ENCODE measurements at places on chromosomes 2 and 18.

- DNase-seq: no peak
Measured at GRCh38 chr2:26721115-26722032, 28.9 kb downstream of the KCNK3 start.

- no peak for DNase-seq
Measured at GRCh38 chr18:49638891-49639557, 77.2 kb downstream of the LIPG start.

DNA sequence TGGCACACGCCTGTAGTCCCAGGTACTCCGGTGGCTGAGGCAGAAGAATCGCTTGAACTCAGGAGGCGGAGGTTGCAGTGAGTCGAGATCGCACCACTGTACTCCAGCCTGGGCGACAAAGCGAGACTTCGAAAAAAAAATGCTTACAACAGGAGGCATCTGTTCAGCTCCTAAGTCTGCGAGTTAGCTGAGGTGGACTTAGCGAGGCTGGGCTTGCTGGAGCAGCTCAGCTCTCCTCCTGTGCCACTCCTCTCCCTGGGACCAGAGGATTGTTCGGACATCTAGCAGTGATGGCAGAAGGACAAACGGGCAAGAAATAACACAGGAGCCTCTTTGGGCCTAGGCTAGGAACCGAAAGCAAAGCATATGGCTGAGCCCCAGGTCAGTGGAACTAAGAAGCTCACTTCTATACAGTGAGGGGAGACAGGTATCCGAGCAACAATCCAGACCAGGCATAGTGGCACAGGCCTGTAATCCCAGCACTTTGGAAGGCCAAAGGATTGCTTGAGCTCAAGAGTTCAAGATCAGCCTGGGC, 260.1 kb downstream of the GLI2 start:
- DNase-seq: no peak

- no peak for DNase-seq
Measured at GRCh38 chr2:8086796-8087479, 594.9 kb upstream of the ID2 start.

DNA sequence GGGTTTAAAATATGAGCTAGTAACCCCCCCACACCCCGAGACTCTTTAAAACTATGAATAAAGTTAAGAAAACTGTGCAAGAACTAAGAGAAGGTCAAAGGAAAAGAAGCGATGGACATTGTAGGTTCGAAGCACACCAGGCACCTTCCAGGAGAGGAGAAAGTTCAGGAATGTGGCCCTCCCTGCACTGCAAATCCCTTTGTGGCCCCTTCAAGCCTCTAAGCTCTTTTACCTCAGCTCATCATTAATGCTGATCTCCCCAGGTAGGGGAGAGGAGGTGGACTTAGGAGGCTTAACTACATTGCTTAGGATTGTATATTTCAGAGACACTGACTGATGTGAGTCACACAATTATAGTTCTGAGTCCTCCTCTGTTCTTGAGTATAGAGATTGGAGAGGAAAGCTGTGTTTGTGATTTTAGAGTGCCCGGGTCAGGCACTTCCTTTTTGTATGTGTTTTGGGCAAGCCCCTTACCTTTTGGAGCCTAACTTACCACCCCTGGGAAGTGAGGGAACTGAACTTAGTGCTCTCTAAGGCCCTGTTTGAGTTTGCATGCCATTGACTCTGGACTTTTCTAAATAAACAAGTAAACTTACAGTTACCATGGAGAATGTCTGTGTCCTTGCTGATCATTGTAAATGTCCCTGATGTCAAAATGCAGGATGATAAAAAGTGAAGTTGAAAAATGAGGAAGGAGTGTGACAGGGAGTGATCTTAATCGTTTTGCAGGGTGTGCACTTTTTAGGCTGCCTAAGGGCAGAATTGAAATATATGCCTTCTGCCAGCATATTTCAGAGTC, 140.8 kb upstream of the ZEB2 start:
- no peak for DNase-seq
